T-helper 1 cell treated with Interleukin-12 subunit alpha and Interleukin-12 subunit beta and Interleukin-4 antibody, amounts not matched to agents 30 ng/mL and 1 ng/mL, for 36 hours (primary cell): ENCODE measurements at places on chromosomes 5 and 9. TPM values are rescaled to one million over a fixed set of nuclear protein-coding genes. Genes with fewer than 3 reads are reported as not detected.

The PLAC8L1 gene
- total RNA-seq: 0.96 TPM in 1 of 2 replicates, not detected in the other

The PCDHGA8 gene
- total RNA-seq: 0.07 and 0.15 TPM in 2 replicates

The SPINK1 gene
- not detected in 2 replicates for total RNA-seq

The ISL1 gene
- total RNA-seq: not detected in 2 replicates

The PGM5 gene
- not detected in 2 replicates for total RNA-seq
